ENCODE measurements at places on chromosomes 5 and 9.

DNA sequence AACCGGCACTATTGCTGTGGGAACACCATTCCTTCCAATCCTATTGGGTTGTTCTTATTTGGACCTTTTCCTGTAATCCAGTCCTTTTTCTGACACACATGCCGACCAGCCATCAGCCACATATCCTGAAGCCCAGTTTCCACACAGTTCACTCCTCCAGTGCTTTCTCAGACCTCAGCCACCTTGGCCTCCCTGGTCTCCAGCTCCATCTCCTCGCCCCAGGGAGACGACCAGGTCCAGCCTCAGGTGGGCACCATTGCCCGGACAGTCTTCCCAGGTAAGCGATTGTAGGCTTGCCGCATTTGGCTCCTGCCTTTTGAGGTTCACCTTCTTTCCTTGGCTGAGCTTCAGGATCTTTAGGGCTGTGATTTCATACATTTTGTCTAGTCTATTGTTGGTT is 15.2 kb upstream of the TERT start:
- no peak for DNase-seq

- no peak for DNase-seq
Measured at GRCh38 chr5:122262103-122262502, 49.9 kb upstream of the SNCAIP start.

GRCh38 chr5:133643365-133643764 is 31.0 kb upstream of the FSTL4 start:
- no peak for DNase-seq

- DNase-seq, result peak; percentile 5
Measured at GRCh38 chr5:62139741-62140140, 166.3 kb upstream of the KIF2A start.

DNA sequence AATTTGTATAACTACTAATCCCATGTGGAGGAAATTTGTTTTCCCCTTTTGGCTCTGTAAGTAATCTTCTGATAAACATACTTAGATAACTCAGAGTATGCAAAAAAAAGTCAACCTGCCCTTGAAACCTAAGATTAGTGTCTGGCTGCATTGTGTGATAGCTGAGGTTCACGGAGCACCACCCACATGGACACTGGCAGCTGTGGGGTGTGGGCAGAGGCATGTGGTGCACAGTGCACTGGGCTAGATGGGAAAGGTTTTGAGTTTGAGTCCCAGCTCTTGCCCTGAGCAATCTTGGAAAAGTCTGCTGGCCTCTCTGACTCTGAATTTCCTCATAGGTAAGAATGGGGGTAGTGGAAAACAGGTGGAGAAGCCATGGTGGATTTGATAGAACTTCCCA is 75.1 kb downstream of the PLCXD3 start:
- no peak for DNase-seq

DNA sequence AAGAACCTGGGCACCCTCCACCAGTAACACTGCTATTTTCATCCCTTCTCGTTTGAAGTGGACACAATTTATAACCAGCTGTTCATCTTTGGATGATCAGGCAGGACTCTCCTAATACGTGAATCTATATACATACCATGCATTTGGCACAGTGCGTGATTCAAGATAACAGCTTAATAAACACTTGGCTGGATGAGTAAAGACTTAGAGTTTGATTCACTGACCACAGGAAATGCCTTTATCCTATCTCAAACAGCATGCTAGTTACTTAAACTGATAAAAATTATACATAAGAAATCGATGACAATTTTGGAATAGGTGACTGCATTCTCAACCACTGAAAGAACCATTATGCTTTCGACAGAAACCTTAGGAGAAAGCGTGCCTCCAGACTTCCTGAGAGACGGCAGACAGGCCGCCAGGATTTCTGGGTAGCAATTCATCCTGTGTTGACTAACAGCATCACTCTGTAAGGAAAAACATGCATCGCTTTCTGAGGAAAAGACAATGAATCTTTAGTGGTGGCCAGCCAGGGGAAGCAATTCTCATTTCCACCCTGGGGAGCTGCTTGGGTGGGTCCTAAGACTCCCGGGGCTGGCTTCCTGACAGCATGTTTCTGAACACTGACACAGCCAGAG is 9.7 kb downstream of the MRPL36 start:
- DNase-seq, result no peak

DNA sequence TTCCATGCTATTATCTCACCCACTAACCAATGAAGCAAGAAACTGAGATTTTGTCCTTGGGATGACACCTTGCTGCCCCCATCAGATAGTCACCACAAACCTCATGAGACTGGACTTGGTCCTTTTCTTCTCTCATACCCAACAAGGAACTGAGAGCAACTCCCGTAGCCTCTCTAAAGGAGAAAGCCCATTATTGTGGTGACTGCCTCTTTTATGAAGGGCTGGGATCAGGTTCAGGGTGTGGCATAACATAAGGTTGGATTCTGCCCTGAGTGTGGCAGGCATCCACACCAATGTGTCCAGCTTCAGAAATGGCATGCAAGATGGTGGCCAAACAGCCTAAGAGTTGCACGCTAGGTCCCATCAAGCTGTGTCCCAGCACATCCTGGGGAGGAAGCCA is 1.3 kb upstream of the ACTL7A start:
- no peak for DNase-seq

GRCh38 chr9:112288029-112288428 is 45.4 kb downstream of the PTBP3 start:
- DNase-seq, result no peak

DNA sequence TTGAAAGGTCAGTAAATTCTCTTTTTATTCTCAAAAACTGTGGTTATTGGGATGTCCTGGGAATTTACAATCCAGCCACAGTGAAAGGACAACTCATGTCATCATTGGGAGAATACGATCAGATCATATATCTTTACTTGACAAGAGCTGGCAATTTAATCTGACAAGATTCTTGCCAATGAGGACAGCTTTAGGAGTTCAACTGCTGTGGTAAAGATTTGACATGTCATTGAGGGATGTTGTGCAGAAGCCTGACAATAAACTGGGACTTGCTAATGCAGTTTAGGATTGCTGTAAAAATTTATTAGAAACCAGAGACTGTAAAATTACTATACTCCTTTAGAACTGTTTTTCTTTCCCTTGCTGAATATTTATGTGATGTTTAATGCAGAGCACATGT is 1131.0 kb downstream of the MAT2B start:
- no peak for DNase-seq

DNA sequence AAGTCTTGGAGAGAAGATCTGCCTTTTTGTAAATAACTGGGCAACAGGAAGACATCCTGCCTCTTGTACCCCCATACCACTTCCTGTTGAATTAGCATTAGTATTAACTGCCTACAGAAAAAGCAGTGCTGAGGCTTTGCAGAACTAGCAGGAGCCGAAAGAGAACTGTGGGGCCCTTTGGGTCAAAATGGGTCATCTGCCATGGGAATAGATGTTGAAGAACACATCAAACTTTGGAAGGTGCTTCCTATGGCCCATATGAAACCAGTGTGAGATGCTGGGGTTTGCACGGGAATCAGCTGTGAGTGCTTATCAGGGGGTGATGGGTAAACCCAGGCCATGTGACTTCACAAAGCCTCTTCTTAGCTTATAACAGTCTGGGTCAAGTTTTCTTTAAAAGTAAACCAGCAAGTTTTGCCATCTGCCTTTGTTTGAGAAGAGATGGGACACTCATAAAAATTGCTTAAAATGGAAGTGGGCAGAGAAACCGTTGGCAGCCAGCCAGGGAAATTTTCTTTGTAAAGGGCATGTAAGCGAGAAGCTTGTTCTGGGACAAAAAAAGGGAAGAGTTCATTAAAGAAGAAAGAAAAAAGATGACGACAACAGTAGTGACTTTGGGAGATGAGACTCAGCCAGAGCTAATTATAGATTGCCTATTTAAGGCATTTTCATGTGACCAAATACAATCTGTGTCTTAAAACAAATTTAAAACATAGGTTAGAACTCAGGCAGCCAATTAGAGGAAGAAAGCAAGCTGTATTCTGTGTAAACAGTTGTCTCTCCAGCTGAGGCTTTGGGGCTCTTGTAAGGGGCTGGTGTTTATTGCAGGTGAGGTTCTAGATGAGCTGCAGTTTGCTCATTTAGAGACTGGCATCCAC is 4.4 kb downstream of the SLC25A25 start:
- peak; percentile 69 for DNase-seq

Data from NCI-H345 (cell line).